ENCODE measurements at places on chromosomes 5 and 9.

- no peak for DNase-seq
These were observed 57.4 kb upstream of the ANKRD55 start for GRCh38 chr5:56290378-56291078.

GRCh38 chr5:64507264-64507605, 1.4 kb downstream of the RGS7BP start:
- DNase-seq: no peak

GRCh38 chr5:126736141-126736540, 40.8 kb upstream of the LMNB1 start:
- peak; percentile 47 for DNase-seq

GRCh38 chr5:157506981-157507780, 47.2 kb downstream of the NIPAL4 start:
- DNase-seq: no peak

- peak; percentile 15 for DNase-seq
These were observed 12.6 kb downstream of the NR2F1 start for GRCh38 chr5:93595420-93596147.

DNA sequence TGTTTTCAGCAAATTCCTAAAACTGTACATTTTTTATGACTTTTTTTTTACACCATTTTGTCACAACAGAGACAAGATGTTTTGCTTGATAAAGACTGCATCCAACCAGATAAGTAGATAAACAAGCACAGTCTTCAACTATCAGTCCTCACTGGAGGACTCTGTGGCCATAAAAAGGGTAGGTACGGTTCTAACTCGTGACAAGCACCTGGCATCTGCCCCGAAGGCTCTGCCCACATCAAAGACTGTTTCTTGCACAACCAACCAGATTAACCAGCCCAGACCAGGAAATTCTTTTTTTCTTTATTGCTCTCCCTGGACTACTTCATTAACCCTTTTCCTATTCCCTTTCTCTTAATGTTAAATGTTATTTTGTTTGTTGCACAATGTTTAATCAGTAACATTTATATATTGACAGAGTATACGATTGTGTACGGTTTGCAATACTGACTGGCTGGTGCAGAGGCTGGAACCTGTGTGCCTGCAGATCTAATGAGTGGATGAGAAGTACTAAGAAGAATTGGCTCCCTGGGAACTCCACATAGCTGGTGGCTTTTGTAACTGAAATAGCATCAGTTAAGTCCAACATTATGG, 74.1 kb downstream of the SERINC5 start:
- peak; percentile 58 for DNase-seq

DNA sequence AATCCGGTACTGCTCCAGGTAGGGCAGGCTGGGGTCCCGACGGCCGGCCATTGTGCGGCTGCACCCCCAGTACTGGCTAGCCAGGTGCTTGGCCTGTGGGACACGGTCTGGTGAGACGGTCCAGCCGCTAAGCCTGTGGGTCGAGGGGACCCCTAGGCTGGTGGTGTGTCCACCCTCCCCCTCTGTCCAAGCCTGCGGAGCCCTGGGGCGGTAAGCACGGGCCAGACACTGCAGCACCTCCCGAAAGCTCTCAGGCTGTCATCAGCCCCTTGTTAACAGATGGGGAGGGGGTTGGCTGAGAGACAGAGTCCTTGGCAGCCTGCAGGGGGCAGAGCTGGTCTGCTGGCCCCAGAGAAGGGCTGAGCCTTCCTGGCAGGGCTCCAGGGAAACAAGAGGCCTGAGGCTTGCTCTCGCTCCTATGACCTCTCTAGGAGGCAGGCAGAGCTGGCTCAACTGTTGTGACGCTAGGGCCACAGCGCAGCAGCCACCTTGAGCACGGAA, 11.8 kb upstream of the MRNIP start:
- DNase-seq: peak; percentile 92

GRCh38 chr5:95557841-95558240, 2.9 kb downstream of the ARSK start:
- DNase-seq: no peak

DNA sequence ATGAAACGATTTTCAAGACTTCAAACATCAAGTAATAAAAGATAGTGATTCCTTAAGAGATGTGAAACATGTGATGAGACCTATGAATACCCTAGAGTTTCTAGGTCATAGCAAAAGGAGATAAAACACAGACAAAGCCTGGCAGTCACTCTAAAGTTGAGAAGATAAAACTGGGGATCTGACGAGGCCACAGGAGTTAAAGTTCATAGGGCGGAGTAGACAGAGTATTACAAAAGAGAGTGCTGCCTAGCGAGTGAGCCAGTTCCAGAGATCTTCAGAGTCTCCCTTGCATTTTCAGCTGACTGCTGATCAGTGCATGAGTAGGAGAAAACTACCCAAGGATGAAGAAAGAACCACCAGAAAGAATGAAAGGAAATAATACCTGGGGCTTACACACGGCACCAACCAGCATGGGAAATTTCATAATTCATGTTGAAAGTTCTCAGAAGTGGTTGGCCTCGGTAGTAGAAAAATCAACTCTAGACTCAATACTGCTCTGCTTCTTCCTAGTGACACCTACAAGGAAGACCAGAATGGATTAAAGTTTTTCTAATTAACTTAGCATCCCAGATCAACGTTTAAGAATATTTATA, 30.4 kb downstream of the FBXO4 start:
- DNase-seq: no peak

DNA sequence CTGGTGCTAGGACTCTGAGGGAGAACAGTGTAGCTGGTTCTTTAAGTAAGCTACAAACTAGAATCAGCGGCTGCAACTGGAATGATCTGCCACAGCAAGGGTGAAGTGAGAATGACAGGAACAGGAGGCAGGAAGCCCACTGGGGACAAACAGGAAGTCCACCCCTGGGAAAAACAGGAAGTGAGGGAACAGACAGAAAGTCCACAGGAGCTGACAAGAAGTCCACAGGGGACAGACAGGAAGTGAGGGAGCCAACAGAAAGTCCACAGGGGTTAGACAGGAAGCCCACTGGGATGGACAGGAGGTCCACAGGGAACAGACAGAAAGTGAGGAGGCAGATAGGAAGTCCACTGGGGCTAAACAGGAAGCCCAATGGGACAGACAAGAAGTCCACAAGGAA, 15.5 kb downstream of the ADAMTS16 start:
- no peak for DNase-seq

GRCh38 chr5:123719004-123719403, 207.0 kb downstream of the CSNK1G3 start:
- DNase-seq: no peak

- DNase-seq: no peak
These were observed at the start of gene PCDHA3 for GRCh38 chr5:140800816-140801493. Gene PCDHA3 (plus strand): TSS chr5:140801057.

GRCh38 chr5:43530648-43531047, 15.7 kb upstream of the C5orf34 start:
- DNase-seq: no peak

- no peak for DNase-seq
These were observed 670.5 kb upstream of the SEMA6A start for GRCh38 chr5:117245130-117245529.

- DNase-seq: peak; percentile 50
These were observed 39.9 kb downstream of the USP20 start for GRCh38 chr9:129875181-129875611.

DNA sequence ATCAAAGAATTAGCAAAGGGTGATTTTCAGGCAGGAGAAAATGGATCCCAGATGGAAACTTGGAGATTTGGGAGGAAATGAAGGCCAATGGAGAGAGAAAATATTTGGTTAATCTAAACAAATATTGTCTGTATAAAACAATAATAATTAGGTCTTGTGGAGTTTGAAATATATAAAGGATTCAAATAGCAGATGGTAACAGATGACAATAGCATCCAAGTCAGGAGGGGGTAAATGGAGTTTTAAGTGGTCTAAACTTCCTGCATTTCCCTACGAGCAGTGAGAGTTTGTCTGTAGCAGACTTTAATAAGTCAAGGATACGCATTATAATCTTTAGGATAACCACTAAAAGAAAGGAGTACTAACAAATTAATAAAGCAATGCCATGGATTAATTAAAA, 49.0 kb upstream of the GGTA1 start:
- no peak for DNase-seq

GRCh38 chr5:73853091-73853490, 227.1 kb downstream of the ARHGEF28 start:
- DNase-seq: peak; percentile 18

DNA sequence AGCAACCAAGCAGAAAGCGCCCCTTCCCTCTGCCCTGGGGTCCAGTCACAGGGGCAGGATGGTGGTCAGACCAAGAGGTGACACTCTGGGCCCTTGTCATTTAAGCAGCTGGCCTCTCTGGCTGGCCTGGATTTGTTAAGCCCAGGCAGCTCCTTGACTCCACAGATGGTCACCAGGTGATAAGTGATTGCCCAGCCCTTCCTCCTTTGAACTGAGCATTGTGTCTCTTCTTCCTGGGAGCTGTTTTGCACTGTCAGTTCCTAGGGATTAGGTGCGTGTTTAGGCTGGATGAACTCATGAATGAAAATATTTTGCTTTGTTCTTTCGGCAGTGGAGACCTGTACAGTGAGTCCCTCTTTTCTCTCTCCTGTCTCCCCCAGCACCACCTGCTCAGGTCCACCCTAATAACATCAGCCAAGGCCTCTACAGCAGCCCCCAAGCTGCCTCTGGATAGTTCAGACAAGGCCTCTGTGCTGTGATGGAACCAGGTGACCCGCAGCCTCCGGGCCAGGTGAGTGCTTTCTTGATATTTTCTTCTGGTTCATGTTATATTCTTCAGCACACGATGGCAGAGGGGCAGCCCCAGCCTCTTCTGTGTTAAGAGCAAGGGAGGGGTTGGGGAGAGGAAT, 139.7 kb upstream of the PITX1 start:
- no peak for DNase-seq

DNA sequence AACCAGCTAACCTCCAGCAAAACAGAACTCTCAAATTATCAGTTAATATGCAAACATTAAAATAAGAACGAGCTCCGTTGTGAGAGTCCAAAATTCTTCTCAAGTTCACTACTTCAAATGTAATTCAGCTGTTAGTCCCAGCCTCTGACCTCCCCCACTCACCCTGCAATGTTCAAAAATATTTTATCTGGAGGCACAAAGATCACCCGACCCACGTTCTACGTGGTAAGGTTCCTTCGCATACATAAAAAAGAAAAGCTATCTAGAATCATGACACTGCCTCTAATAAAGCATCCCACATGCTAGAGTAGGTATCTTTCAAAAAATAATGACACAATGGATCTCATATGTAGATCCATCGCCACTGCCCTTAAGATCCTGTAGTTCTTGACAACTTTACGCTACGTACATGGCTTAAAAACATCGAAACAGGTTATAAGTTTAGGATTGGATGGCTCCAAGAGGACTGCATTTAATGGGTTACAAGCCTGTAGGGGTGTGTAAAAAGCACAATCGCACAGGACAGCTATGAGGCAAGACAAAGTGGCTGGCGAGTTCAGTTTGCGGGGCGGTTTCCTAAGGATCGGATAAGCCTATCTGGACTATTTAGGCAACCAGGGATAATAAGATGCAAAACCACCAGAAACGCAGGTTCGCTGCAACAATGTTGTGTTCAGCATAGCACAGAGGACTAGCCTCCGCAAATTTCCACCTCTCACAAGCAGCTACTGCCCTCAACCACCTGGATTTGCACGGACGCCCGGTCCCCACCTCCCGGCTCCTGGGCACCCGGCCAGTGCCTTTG, 969 bp downstream of the CLK4 start:
- DNase-seq: no peak

GRCh38 chr5:88660947-88661805, 221.8 kb downstream of the MEF2C start:
- peak; percentile 99 for DNase-seq

GRCh38 chr5:17312358-17312757, 94.9 kb downstream of the BASP1 start:
- DNase-seq: no peak

DNA sequence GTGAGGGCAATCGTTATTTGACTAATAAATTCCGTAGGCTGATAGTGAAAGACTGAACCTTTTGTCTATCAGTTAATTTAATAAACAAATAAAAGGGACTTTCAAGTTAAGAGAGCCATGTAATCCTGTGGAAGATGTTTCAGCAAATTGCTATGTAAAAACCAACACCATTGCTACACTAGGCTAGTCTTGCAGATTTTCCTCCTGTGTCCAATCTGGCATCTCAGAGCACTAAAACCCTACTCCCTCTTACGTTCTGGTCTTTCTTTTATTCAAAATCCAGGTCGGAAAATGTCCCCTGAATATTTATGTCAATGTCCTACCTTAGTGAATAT, 478.8 kb upstream of the TNC start:
- DNase-seq: no peak

GRCh38 chr9:35660966-35661415, 2.9 kb downstream of the CCDC107 start:
- peak; percentile 57 for DNase-seq

GRCh38 chr5:5374009-5374715, 48.3 kb upstream of the ICE1 start:
- DNase-seq: no peak

DNA sequence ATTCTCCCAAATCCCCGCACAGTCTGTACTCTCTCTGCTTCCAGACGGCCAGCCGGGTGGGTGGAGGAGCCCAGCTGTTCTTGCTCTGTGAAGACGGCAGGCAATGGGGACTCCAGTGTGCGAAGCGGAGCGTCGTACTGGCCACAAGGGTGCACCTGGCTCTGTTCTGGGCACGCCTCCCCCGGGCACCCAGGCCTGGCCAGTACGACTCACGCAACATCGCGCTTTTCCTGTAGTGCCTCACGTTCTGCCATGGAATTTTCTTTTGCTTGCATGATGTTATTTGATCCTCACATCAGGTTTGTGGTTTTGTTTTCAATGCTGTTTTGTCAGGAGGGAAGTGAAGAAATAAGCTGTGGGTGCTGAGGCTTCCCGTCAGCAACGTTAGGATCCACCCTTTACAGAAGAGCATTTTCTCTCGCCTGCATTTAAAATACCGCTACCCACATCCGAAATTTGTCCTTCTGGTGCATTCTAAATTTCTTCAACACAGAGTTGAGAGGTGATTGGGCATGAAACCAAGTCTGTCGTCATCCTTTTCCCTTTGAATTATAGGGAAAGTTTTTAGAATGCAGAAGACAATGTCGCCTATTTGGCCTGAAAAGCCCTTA, 311.7 kb downstream of the TRIM36 start:
- peak; percentile 13 for DNase-seq

- DNase-seq: no peak
These were observed 50.8 kb downstream of the NR3C1 start for GRCh38 chr5:143352691-143353090.

DNA sequence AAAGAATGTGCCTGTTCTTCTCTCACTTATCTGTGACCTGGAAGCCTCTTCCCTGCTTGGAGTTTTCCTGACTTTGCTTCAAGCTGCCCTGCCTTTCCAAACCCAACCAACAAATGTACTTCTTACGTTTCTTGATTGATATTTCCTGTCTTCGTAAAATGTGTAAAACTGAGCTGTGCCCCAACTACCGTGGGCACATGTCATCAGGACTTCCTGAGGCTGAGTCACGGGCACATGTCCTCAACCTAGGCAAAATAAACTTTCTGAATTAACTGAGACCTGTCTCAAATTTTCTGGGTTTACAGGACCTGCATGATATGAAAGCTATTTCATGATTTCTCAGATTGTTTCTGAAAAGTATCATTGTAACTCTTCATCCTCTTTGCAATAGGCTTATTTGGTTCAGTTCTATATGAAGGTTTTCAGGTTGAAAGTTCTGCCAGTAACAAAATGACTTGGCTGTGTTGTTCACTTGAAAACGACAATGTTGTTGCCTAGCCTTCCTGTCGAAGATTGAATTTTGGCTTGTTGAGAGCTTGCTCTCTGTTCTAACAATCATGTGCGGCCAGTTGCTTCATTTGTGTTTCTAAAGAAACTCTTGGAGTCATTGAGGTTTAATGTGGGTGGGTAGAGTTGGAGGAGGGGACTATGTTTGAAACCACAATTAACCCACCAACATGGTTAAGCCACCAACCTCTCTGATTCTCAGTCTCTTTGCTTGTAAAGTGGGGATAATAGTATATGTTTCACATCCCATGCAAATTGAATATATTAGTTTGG, 145.6 kb downstream of the FBXL7 start:
- peak; percentile 32 for DNase-seq
